ENCODE measurements at places on chromosomes 5 and 9.

DNA sequence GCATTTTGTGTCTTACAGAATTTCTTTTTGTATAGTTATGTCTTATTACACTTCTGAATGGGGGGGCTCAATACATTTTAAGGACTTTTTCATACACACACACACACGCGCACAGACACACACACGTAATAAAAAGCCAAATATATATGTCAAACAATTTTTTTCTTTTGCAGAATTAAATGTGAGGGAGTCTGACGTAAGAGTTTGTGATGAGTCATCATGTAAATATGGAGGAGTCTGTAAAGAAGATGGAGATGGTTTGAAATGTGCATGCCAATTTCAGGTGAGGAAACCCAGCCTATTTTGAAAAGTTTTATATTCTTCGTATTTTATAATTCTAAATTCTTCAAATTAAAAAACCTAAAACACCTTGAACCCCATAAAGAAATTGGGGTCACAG, 25.6 kb downstream of the TMEFF1 start:
- DNase-seq = no peak

DNA sequence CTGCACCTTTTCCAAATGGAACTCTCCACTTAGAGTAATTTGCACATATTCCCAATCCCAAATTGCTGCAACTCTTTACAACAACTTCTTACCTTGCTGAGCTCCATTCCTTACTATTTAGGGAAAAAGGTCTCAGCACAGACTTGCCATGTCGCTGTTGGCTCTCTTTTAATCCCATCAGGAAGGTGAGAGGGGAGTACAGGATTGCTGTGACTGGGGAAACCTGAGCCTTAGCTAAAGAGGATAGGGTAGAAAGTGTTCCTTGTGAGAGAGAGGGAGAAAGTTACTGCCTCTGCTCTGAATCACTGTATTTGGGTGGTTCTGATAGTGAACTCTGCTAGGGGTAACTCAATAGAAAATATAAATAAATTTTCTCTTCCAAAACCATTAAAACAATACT, 43.7 kb upstream of the GABRA1 start:
- DNase-seq = no peak

- no peak for DNase-seq
Measured at GRCh38 chr5:6734243-6734700, 21.0 kb downstream of the TENT4A start.

DNA sequence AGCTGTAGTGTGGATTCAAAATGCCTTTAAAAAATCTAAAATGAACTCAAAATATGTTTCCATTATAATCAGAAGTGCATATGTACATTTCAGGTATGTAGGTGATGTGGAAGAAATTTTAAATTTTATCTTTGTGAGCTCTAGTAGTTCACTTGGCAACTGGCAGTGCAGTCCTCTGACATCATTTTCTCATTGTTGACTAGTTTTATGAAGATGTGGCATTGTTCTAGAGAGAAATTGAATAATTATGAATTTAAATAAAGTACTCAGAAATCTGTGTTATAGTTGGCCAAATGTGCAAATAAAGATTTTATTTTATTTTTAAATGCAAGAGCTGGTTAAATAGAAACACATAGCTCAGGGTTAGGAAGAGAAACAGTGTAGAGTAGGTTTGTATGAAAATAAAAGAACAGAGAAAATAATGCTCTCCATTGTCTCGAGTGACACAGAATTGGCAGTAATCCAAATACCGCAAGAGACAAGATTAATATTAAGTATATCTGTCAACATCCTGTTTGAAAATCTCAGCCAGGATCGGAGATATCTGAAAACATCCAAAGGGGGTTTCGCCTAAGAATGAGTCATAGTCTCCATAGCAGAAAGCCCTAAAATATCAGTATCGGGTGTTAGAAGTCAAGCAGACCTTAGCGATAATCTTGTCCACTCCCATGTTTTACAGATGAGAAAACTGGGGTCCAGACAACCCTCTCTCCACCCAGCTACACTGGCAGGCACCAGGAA, 189.4 kb downstream of the CCDC192 start:
- DNase-seq = no peak

GRCh38 chr5:80852331-80853245, 107.6 kb upstream of the RASGRF2 start:
- no peak for DNase-seq

DNA sequence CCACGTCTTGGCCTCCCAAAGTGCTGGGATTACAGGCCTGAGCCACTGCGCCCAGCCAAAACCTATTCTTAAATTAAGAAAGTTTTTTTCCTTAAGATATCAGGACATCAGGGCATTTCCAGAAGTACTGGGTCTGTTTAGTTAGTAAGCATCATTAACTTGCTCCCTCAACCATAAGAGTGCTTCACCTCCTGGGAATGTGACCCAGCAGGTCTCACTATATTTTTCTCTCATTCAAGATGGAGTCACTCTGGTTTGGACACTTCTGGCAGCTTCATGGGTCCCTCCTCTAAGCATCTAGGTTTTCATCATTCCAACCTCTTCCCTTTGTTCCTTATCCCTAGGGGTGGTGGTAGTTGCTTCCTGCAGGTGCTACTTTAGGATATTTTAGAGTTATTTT, 10.3 kb upstream of the BRD3OS start:
- no peak for DNase-seq

GRCh38 chr5:124583469-124584350, 162.7 kb downstream of the ZNF608 start:
- peak; percentile 33 for DNase-seq

DNA sequence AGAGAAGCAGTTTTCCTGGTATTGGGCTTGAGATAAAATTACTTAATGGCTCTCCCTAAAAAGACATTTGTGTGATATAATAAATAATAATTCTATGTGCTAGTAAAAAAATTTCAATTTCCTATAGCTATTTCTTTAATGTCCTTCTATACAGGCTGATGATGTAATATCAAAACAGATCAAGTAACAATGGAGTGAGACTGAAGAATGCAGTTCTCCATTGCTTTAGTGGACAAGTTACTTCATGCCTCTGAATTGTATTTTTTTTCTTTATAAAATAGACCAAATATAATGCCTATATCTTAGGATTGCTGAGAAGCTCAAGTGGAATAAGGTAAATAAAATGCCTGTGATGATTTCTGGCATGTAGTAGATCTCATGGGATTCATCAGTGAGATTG, 35.6 kb upstream of the NEURL1B start:
- no peak for DNase-seq

- no peak for DNase-seq
Measured at GRCh38 chr9:93083592-93084470, 12.2 kb upstream of the CARD19 start.

DNA sequence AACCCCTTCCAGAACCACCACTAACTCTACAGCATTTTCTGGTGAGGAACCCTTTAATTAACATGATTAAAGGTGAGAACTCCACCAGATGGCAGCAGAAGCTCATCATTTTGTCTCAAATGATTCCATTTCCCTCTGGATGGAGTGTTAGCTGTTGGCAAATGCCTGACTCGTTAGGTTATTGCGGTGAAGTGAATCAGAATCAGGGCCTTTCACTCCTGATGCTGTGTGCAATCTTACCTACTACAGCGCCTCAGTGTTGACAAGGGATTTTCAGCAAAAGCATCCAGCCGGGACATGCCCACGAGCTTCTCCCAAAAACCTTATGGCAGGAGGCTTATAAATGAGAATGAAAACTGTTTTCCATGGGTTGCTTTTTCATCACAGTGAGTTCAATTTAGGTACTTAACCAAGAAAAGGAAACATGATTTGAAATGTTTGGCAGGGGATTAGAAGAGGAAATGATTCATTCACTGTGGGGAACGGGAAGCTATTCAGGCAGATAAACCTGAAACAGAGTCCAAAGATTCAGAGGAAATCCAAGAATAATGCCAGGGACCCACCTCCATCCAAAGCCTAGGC, 48.0 kb upstream of the CAST start:
- DNase-seq = peak; percentile 3

GRCh38 chr5:42656651-42657015, 100.0 kb upstream of the CCDC152 start:
- no peak for DNase-seq

DNA sequence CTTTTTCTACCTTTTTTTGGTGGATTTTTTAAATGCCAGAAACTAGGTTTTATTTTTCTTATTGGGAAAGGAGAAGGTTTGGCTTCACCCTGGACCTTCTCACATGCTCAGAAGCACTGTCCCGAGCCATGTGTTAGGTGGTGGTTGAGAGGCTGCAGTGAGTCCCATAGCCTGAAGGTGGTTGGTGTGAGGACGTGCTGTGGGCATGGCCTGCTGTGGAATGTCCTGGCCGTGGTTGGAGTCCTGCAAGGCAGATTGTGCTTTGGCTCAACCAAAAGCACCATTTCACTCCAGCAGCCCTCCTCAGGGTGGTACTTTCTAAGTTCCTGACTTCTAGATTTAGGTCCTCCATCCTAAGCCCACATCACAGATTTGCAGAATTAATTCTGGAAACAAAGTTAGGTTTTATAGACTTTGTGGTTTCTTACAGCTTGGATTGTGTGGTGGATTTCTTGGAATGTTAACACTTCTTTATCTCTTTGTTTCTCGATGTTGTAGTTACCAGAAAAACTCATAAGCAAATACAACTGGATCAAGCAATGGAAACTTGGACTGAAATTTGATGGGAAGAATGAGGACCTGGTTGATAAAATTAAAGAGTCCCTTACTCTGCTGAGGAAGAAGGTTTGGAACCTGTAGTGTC, 22.6 kb downstream of the OTULIN start:
- DNase-seq = no peak

DNA sequence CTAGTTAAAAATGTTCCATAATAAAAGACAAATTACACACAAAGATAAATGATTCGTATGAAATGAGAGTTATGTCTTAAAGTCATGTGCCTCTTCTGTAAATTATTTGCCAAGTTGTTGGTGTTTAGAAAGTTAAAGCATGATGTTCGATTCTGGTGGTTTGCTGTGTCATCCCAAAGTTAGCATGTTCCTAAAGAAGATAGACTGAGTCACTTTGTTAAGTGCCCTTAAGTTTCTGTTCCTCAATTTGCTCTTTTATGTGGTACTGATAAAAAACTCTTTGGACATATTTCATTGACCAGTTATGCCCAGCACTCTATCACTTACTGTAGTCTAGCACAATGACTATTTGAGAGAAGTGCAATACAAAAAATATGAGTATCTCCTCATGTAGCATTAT, 366.9 kb upstream of the ZNF608 start:
- DNase-seq = no peak

DNA sequence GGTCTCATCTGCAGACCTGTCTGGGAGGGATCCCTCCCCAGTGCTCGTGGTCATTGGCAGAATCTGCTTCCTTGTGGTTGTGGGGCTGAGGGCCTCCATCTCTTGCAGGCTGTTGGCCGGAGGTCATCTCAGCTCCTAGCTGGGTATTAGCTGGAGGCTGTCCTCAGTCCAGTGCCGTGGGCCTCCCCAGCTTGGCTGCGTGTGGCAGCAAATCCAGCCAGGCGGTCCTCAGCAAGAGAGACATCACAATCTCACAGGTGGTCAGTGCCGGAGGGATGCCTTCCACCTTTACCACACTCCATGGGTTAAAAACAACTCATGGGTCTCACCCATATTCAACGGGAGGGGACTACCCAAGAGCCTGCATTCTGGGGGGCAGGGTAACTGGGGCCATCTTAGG, 155.5 kb downstream of the RXRA start:
- DNase-seq = no peak

DNA sequence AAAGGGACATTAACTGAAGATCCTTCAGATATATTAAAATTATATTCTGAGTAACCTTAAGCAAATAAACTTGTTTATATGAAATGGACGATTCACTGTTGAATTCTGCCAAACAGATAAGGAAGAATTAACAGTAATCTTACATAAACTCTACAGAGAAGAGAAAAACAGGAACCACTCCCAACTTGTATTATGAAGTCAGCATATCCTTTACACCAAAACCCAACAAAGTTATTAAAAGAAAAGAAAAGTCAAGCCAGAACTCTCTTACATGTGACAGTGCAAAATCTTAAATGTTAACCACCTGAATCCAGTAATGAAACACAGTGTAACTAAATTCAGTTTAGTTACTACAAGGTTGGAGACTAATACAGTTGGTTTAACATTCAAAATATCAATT, 185.8 kb downstream of the DEPDC1B start:
- no peak for DNase-seq

- no peak for DNase-seq
Measured at GRCh38 chr9:76552181-76552580, 93.2 kb downstream of the GCNT1 start.

DNA sequence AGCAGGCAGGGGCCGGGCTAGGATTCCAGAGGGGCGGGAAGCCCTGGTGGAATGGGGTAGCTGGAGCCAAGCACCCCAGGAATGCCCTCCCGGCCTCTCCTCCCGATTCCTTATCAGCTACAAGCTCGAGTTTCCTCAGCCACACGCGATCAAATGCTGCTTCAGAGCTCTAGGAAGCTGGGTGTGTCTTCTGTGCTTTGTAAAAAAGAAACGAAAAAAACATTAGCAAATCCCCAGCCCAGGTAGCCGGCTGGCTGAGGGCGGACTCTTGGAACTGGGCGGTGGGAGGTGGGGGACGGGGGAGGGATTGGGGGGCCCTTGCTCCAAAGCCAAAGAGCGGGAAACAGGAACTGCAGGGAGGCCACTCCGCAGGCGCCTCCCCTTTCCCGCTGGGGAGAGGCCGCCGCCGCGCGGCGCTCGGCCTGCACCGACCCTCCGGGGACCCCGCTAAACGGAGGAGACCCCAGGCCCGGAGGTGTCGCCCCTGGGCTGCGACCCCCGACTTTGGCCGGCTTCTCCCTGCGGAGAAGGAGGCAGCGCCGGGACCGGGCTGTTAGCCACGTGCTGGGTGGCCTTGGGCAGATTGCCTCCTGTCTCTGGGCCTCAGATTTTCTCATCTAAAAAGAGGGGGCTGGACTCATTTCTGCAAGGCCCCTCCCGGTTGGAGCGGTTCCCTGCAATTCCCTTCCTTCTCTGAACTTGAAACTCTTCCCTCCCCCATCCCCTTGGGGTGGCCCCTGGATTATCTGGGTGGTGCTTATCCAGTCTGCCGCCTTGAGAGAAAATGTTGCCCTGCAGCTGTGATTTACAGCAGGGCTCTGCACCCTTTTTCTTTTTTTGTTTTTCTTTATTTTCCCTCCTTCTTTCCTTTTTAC, 40.9 kb upstream of the FABP6 start:
- DNase-seq = no peak

- DNase-seq = no peak
Measured at GRCh38 chr9:111966861-111967291, 70.3 kb downstream of the UGCG start.

DNA sequence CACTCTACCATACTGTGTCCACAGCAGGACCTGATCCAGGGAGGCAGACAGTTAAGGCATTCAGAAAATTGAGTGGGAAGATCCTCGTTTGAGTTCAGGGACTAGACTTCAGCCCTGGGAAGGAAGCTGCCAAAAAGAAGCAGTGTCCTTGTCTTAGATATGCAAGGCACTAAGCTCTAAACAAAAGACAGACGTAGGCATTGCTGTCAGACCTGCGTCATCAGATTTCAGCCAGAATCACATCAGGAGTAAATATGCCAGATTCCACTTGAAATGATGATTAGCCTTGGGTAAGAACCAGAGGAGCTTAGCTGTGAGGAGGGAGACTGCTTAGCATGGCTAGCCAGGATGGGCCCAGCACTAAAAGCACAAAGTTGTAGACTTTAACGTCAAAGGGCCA, 56.7 kb downstream of the MAMDC2 start:
- peak; percentile 36 for DNase-seq
